Cardiac septum (tissue), 1 donor: ENCODE measurements at places on chromosomes 6 and 20.

- no peak for DNase-seq
Observed at GRCh38 chr6:125593746-125594145, 155.7 kb upstream of the HEY2 start.

GRCh38 chr6:37022135-37022863 is 16.8 kb downstream of the FGD2 start:
- no peak for DNase-seq

GRCh38 chr6:144075187-144075586 is 20.2 kb downstream of the SF3B5 start:
- DNase-seq = no peak

- peak; percentile 82 for DNase-seq
Observed at GRCh38 chr20:50297498-50298376, 107.1 kb downstream of the CEBPB start.

- DNase-seq = peak; percentile 74
Observed at GRCh38 chr20:2694008-2694471, 1.5 kb downstream of the EBF4 start.
